B cell (primary cell): ENCODE measurements at places on chromosomes 6 and 20.

- no peak for DNase-seq
Measured at GRCh38 chr6:46367354-46368168, 123.7 kb downstream of the RCAN2 start.

DNA sequence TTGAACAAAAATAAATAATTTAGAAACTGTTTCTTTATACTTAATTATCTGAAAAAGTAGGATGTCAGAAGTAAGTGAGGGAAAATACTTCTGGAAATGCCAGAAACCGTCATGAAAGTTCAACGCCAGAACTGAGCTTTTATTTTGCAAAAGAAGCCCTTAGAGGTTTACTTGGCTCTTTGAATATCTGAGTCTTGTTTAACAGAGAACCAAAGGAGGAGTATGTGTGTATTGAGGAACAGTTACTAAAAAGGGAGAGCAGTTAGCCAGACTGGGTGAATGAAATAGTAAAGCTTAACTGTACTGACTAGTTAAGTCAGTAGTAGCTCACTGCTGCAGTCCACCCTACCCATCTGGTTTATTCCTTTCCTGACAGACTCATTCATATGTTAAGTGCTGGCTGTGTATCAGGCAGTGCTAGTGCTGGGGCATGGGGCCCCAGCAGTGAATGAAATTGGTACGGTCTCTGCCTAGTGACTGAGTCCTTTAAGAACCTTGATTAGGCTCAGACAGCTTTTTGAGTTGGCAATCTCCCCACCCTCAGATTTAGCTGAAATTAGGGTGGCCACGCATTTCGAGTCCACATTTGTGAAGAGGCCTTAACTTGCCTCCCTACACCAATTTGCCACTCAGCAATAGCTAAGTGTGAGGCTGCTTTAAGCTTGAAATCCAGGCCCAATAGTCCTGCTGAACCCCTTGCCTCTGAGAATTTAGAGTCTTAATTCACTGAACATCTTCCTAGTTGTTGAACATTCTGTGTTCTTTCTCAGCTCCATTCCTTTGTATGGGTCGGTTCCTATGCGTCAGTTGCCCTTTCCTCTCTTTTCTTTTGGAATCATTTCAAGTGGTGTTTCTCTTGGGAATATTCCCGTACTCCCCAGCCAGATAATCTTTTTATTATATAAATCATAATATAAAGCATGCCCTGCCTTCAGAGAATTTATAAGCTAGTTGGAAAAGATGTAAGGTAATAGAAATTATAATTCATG, 20.2 kb downstream of the MAP3K4 start:
- DNase-seq = no peak

- no peak for DNase-seq
Measured at GRCh38 chr6:11722220-11722619, 56.4 kb downstream of the ADTRP start.

DNA sequence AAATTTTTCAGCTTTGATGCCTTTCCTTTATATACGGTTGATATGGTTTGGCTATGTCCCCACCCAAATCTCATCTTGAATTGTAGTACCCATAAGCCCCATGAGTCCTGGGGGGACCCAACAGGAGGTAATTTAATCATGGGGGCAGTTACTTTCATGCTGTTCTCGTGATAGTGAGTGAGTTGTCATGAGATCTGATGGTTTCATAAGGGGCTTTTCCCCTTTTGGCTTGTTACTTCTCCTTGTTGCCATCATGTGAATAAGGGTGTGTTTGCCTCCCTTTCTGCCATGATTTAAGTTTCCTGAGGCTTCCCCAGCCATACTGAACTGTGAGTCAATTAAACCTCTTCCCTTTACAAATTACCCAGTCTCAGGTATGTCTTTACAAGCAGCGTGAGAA, 66.8 kb downstream of the ARHGAP18 start:
- DNase-seq = no peak

GRCh38 chr6:140824595-140824994, 1308.1 kb upstream of the GJE1 start:
- no peak for DNase-seq

- no peak for DNase-seq
Measured at GRCh38 chr20:13337090-13337784, 116.2 kb downstream of the ISM1 start.

- no peak for DNase-seq
Measured at GRCh38 chr6:97187951-97188350, 95.1 kb downstream of the MMS22L start.

GRCh38 chr6:75126518-75126917, 79.3 kb downstream of the COL12A1 start:
- DNase-seq = no peak

- DNase-seq = no peak
Measured at GRCh38 chr6:158772172-158772571, 47.0 kb downstream of the EZR start.

GRCh38 chr20:56516631-56517030, 7.9 kb upstream of the FAM209A start:
- no peak for DNase-seq

- peak; percentile 20 for DNase-seq
Measured at GRCh38 chr20:20261159-20261558, 106.7 kb upstream of the INSM1 start.
